ENCODE measurements at places on chromosomes 11 and 22.

DNA sequence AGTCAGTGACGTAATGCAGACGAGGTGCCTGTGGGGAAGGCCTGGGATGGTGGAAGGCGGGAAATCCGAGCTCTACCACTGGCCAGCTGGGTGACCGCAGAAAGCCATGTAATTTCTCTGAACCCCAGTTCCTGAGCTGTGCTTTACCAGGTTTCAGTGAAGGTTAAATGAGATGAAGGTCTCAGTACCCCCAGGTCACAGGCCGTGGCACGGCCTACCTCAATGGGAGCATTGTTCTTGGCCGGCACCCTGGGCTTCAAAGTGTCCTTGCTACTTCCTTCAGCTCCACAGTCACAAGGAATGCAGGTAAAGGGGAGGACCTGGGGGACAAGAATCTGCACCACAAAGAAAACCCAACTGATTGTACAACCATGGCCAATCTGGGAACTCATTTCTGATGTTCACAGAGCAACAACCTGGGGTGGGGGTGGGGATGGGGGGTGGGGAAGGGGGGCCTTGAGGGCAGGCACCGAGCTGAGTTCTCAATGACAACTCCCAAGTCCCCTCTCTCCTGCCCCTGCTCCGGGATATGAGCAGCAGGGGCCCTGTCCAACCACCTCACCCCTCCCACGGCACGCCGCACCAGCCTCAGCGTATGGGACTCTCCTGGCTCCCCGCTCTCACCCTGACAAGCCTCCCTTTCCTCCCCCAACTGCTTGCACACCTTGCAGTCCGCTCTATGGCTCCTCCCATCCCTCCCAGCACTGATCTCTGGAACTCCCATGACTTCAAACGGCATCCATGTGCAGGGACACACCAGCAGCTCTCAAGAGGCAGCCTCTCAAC lies 59.1 kb upstream of the ARFGAP3 start:
- peak; percentile 37 for DNase-seq

DNA sequence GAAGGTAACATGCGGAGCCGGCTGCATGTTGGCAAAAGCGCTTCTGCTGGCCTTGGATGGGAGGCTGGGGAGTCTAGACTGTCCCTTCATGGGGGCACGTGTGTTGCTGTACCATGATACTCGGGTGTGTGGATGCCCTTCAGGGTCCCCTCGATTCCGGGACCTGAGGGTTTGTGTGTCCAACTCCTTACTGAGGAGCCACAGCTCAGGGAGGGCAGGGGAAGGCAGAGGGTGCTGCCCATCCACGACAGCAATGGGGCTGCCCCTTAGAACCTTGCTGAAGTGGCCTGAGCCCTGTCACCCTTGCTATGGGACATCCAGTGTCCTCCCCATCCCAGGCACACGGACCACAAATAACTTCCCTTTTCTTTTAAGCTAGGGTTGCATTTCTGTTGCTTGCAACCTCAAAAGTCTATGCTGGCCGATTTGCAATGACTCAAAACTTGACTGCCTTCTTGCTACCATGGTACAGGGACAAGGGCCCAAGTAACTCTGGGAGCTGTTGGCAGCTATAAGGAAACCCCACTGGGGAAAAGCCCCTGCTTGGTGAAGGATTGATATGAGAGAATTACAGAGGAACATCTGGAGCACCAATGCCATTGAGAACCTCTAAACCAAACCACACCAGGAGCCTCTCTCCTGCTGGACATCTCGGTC lies 43.8 kb downstream of the RTL6 start:
- DNase-seq: no peak

GRCh38 chr11:39786682-39787081 lies 1672.8 kb downstream of the LRRC4C start:
- no peak for DNase-seq

GRCh38 chr22:19629720-19630419 lies 84.4 kb upstream of the SEPTIN5 start:
- DNase-seq: no peak

DNA sequence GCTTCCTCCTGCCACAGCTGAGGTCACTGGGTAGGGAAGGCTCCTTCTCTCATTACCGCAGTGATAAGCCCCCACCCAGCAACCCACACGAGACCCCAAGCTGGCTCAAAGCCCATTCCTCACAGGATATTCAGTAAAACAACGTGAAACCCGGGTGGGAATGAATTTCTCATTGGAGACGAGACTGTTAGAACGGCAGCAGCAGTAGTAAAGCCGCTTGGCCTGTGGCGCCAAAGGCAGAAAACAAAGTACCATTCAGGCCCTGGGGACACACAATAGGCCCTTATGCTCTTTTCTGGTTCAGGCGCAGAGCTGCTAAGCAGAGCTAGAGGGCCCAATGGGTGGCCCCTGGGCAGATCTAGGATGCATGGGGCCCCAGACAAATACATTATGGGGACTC lies 45.3 kb downstream of the PC start:
- no peak for DNase-seq

DNA sequence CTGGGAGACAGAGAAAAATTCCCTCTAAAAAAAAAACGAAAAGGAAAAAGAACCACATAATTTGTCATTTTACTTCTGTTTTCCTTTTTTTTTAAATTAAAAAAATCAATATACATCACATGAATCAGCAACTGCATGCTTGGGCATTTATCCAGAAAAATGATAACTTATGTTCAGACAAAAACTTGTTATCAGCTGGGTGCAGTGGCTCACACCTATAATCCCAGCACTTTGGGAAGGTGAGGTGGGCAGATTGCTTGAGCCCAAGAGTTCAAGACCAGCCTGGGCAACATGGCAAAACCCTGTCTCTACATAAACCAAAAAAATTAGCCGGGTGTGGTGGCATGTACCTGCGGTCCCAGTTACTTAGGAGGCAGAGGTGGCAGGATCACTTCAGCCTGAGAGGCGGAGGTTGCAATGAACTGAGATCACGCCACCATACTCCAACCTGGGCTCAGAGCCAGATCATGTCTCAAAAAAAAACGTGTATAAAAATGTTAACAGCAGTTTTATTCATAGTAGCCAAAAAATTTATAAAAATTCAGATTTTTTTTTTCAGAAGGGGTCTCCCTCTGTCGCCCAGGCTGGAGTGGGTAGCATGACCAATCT lies 28.5 kb downstream of the AMBRA1 start:
- no peak for DNase-seq

DNA sequence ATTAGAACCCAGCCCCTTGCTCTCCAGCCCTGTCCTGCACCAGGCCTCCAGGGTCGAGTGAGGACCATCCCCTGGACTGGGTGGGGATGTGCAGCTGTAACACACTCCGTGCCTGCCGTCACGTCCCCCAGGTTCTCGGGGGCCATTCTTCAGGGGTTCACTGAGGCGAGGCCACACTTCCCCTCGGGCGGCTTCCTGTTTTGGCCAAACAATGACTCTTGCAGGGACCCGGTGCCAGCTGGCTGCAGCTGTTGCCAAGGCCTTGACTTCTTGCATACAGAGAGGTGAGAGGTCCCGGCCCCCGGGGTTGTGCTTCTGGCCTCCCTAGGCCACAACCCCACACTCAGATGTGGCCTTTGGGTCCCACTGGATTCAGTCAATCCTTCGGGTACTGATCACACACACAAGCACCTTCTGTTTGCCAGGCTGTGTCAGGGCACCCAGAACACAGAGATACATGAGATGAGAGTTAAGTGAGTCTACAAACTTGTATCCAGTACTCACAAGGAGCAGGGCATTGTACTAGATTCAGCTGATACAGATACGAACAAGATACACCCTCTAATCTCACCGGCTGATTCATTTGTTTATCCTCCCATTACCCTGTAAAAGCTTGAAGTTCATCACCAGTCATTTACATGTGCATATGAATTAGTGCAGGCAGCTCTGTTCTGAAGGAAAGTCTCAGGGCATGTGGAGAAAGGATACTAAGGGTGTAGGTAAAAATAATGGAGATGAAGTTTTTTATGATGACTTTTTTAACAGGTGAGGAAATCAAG lies 32.9 kb downstream of the LRRC32 start:
- DNase-seq: no peak

GRCh38 chr11:62858201-62858600 lies 18.8 kb upstream of the WDR74 start:
- DNase-seq: no peak

DNA sequence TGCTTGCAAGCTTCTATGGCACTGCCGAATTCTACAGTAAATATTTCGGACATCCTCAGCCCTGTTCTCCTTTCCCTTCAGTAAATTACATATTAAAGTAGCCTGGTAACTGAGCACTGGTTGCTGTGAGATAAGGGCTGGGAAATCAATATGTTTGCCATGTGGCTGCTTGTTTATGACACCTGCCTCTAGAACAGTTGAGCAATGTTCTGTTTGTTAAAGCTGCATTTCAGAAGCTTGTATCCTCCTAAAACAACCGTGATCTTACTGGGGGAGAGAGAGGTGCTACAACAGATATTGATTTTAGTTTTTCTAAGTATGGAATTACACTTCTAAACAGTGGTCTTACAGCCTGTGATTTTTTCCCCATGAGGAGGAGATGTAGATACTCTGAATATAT lies 39.4 kb downstream of the ZBTB16 start:
- DNase-seq: peak; percentile 44

DNA sequence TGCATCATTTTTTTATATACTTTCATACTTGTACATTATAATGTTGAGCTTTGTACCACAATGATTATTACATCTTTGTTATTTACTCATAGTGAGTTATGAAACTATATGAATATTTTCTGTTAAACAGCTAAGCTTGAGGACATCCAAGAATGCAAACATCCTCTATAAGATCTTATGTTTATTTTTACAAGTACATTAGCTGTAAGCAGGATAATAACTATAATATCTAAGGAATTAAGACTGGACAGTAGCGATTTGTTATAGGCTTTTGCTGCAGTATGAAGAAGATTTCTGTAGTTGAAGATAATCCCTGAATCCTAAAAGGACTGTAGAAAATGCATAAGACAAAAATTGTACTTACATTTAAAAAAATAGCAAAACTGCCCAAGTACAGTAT lies 176.0 kb downstream of the METTL15 start:
- no peak for DNase-seq

GRCh38 chr11:35539256-35539655 lies 13.8 kb upstream of the PAMR1 start:
- DNase-seq: no peak

DNA sequence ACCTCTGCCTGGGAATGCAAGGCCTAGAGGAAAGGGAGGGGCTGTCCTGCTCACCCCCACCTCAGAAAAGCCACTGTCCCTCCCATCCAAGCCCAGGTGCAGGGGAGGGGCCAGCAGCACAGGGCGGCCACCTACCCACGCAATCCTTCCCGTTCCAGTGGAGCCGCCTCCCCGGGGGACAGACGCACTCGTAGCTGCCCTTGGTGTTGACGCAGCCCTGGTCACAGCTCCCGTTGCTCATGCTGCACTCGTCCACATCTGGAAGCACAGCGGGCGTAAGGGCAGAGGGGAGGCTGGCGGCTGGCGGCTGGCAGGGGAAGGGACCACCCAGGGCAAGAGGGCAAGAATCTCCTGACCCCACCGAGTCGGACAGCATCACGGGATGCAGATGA lies 40.3 kb upstream of the TTLL12 start:
- no peak for DNase-seq

DNA sequence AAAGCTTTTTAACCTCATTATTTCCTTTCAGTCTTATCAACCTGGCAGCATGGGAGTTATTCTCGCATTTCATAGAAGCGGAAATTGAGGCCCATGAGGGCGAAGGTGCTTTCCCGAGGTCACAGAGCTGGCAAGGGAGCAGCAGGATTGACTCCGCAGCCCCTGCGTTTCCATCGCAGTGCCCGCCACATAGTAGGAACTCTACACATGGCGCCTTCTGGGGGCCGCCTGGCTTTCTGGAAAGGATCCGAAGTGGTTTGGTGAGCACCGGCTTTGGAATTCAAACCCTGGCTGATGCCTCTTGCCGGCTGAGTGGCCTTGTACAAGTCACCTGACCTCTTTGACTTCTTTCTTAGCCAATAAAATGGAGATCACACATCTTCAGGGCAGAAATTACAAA lies 93.4 kb downstream of the CEP164 start:
- DNase-seq: no peak

- no peak for DNase-seq
Observed at GRCh38 chr22:39773976-39774539, 119.5 kb downstream of the ENTHD1 start.

DNA sequence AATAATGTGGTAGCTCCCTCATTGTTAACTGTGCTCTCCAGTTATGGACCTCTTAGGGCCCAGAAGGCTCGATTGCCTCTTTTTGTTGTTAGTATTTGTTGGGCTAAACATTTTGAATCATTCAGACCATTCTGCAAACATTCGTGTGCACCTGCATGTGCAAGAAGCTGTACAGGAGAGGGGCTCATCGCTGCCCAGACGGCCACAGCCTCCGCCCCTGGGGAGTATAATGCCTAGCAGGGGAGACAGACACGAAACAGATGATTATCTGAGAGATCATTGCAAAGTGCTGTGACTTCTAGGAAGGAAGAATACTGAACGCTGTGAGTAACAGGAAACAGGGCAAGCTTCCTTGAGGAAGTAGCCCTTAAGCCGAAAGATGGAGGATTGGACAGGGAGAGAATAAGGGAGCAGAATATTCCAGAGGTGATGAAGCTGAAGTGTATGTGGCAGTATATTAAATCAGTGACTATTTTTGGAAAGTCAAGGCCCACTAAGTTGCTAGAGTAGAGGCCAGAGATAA lies 123.3 kb upstream of the RASSF10 start:
- no peak for DNase-seq

GRCh38 chr11:44199816-44200215 lies 104.3 kb downstream of the EXT2 start:
- no peak for DNase-seq

- DNase-seq: no peak
Observed at GRCh38 chr22:49716441-49716840, 111.2 kb downstream of the BRD1 start.

- no peak for DNase-seq
Observed at GRCh38 chr11:57318178-57318577, 6.6 kb downstream of the TNKS1BP1 start.

DNA sequence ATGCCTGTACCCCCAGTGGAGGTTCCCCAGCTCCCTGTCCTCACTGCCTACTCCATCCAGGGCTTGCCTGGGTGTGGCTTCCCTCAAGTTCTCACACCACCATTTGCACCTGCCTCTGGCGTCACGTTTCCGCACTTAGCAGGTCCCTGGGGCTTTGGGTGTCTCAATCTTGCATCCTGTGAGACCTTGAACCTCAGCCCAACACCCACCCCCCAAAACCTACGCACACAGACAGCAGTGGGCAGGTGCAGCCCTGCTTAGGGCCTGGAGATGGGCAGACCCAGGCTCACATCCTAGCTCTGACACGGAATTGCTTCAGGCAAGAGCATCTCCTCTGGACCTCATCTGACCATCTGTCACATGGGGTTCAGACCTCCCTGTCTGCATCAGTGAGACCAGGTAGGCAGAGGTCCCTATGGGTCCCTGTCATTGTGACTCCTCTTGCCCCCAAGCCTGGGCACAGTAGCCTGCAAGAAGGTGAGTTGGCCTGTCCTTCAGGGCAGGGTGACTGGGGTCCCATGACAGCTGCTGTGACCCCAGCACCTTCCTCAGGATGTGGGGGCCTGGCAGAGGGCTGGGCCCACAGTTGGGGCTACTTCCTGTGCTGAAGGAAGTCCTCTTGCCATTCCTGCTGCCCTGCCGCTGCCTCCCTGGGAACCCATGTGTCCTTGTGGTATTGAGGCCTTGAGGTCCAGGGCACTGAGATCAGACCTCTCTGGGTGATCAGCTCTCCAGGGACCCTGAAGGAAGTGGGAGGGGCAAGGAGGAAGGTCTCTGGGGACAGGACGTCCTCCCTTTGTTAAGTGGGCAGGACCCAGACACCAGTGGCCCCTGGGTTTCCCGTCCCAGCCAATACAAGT lies 2.0 kb downstream of the SIPA1 start:
- DNase-seq: peak; percentile 14
